ENCODE measurements at places on chromosomes 5 and 9.
A peak's percentile ranks its signal among the peaks of the same experiment; 100 is the strongest.

DNA sequence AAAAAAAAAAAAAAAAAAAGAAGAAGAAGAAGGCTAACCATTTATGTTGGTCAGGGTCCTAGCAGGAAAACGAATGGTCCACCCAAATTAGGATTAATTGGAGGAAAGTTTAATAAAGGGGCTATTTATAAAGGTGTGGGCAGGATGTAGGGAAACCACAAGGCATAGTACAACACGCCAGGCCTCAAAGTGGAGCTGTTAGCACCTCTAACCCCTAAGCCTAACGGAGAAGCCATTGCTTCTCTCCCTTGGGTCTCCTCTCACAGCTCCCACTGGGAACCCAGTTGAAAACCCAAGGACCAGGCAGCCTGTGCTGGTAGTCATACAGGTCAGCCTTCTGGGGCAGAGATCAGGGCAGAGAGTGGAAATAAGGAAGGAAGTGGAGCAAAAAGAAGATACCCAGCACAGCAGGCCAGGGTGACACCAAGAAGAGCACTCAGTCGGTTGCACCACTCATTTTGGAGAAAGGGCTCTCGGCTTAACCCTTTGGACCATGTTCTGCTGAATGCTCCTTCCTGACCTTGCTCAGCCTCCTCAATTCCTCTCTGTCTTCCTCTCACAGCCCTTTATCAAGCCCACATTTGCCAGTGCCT is 8.8 kb upstream of the GLIPR2 start:
- no peak for DNase-seq

DNA sequence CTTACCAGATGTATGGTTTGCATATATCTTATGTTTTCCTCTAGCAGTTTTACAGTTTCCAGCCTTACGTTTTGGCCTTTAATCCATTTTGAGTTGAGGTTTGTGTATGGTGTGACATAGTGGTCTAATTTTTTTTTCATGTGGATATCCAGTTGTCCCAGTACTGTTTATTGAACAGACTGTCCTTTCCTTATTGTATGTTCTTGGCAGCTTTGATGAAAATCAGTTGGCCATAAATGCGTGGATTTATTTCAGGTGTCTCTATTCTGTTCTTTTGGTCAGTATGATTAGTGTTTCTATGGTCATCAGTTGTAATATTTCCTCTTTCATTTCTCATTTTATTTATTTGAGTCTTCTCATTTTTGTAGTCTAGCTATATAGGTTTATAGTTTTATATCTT is 42.4 kb downstream of the SRFBP1 start:
- DNase-seq = no peak

DNA sequence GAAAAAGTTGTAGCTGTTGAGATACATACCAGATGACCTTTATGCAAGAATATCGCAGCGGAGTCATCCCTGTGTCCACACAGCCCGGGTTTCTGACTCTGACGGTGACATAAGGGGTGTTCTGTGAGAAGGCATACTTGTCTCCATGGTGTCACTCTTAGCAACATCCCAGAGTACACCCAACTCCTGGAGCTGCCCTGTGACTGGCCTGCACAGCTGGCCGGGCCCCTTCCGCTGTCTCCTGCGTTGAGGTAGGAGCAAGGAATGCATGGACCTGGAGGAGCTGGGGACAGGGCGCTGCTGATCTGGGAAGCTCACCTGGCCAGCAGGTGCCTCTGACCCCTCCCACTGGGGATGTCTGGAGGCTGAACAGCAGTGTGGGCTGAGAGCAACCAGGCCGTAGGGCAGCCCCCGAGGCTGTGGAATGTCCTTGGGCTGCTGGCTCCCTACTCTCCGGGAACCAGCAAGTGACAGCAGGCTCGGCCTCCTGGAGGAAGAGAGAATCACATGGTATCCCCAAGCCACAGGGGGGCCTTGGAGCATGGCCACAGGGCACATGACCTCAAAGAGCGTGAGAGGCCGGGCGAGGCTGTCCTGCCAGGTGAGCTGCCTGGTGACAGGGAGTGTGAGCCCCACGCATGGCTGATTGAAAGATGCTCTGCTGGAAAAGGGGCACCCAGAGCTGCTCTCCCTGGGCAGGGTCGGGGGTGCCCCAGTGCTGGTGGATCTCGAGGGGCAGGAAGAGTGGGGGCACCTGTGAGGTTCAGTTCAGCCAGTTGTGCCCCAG is 113.4 kb downstream of the MRPL36 start:
- no peak for DNase-seq

DNA sequence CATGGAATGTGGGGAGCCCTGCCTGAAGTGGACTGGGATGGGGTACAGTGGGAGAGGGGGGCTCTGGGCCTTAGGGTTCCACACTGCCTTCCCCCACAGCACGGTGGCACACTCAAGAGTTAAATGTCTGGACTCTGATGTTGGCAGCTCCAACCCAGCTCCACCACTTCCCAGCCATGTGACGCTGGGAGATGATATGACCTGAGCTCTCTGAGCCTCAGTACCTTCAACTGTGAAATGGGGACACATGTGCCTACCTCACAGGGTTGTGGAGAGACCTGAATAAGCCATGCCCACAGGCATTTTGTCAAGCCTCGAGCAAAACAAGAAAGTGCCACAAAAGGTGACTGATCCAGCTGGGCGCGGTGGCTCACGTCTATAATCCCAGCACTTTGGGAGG is 3.4 kb upstream of the PDGFRB start:
- DNase-seq = no peak

- no peak for DNase-seq
These were observed 85.0 kb downstream of the PRRT1B start for GRCh38 chr9:131630205-131630831.

- DNase-seq = no peak
These were observed 104.1 kb downstream of the TTLL11 start for GRCh38 chr9:121989010-121989409.

- no peak for DNase-seq
These were observed 109.7 kb downstream of the TRIO start for GRCh38 chr5:14252793-14253192.

DNA sequence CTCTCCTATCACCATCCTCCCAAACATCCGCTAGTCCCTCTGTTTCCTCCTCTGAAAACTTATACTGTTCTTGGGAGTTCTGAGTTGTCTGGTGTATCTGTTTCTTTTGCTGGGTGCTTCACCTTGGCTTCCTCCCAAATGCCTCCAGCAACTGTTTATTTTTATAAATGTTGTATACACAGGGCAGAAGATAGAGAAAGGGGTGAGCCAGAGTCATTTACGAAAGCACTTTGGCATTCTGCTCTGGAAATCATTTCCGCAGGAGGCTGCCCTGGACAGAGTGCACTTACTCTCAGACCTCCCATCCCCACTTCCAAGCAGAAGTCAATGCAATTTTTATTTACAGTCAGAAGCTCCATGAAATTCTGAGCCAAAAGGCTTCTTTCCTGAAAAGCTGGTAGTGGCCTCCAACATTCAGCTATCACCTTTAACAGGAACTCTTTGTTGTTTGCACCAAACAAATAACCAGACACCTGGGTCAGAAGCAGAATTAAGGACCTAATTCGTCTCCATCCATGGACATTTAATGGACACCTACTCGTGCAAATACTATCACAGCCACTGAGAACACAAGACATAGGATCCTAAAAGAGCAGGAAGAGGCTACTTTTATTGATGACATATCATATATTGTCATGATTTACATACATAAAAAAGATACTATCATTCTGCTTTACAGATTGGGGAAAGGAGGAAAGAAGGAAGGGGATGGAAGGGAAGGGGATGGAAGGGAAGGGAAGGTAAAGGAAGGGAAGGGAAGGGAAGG is 229.5 kb upstream of the PAPPA start:
- no peak for DNase-seq

- no peak for DNase-seq
These were observed 322 bp upstream of the SH3GL2 start for GRCh38 chr9:17578577-17578910.

- no peak for DNase-seq
These were observed 65.4 kb downstream of the CMYA5 start for GRCh38 chr5:79754865-79755555.

DNA sequence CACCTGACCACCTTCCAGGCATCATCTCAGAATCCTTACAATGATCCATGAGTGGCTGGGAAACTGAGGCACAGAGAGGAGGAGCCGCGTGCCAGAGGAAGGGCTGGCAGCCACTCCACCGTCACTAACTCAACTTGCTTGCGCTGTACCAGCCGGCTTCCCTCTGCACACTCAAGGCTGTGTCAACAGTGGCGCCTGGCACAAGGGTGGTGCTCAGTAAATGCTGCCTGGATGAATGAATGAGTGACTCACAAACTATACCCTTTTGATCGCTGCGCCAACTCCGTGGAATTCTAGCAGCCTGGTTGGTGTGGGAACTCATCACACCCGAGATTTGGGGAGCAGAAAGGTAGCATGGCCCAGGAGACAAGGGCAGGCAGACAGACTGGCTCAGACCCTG is 21.9 kb downstream of the PRRX2 start:
- no peak for DNase-seq

DNA sequence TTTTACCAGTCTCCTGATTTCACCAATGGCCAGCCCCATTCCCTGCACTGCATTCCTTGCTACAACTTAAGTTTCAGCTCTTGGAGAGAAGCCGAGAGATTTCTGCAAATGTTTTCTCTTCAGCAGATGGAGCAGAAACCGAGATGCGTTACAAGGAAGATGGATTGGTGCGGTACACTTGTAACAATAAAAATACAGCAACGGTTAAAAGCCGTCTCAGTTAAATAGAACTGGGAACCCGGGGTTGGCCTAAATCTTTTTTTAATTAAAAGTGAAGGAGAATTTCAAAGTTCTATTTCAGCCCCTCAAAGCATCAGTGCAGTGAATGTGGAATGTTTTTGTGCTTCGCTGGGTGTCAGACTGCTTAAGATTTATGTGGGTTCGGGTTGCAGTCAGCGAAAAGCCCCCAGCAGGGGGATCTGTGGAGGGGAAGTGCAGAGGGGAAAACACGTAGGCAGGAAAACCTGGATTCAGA is 19.8 kb downstream of the BRINP1 start:
- no peak for DNase-seq

DNA sequence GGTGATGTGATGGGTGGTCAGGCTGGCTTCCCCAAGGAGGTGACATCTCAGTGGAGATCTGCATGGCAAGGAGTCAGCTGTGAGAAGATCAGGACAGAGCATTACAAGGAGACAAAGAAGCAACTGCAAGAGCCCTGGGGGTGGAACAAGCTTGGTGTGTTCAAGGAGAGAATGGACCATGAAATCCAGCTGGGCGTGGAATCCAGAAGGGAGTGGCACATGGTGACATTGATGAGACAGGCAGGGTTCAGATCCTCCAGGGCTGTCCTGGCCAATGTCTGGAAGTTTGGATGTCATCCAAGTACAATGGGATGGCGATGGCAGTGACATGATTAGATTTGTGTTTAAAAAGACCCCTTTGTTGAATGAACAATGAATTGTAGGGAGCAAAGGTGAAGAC is 175.6 kb downstream of the MACROH2A1 start:
- DNase-seq = no peak

GRCh38 chr5:61943713-61944112 is 362.3 kb upstream of the KIF2A start:
- DNase-seq = no peak

GRCh38 chr9:17116400-17116837 is 18.4 kb upstream of the CNTLN start:
- DNase-seq = peak; percentile 64

DNA sequence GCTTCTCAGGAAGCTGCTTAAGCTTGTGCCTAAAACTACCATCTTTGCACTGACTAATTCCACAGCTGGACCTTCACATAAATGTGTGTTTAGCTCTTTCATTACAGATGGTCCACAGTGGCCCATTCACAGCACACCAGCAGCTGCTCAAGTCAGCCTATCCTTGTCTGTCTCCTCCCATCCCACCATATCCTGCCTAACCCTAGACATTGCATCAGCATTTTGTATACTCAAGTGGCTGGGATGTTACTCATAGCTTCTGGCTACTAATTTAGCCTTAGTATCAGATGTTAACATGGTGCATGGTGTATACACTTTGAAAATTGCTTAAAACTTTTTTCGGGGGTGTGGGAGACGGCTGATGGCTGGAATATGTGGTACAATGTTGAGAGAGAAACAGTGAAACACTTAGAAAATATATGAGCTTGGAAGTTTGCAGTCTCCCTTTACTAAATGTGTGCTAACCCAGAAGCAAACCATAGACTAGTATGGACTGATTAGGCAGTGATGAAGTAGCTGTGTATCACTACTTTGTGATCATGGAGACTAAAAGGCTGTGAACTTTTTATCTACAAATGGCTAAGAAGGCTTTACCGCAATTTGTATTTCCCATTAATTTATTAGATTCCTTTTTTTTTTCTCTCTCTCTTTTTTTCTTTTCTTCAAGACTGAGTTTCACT is 83.1 kb downstream of the JMY start:
- peak; percentile 48 for DNase-seq

DNA sequence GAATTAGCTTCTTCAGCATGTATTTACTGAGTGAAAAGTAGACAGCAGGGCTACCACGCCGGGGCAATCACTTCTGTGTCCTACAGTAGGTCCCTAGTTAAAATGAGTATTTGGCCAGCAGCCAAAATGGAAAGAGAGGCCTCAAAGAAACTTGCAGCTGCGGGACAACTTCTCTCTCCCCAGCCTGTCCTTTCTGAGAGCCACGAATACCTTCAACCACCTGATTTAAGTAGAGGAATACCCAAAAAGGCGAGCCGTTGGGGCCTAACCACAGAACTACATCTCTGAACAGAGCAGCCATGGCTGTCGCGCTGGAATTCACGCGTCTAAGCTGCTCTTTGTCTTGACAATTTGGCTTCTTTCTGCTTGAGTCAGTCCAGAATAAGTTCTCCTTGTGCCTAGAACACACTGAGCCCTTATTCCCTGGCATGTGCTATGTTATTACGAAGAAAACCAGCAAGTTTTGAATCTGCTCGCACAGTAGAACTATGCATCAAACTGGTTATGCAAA is 43.8 kb upstream of the GOLPH3 start:
- peak; percentile 45 for DNase-seq

DNA sequence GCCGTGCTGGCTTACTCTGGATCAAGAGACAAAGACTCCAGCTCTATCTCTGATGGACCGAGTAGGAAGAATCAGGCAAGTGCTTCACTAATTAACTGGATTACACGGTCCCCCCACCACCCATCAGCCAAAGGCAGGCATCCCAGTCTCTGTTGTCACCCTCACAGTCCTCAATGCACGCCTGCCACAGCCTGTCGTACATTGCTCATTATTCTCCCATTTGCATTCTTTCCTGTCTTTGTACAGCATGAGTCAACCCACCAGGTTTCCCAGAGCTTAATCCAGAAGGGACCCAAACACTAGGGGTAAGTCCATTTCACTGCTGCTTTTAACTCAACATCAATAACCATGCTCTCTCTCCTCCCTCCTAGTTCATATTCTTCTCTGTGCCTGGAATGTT is 44.4 kb downstream of the PCA3 start:
- DNase-seq = no peak

DNA sequence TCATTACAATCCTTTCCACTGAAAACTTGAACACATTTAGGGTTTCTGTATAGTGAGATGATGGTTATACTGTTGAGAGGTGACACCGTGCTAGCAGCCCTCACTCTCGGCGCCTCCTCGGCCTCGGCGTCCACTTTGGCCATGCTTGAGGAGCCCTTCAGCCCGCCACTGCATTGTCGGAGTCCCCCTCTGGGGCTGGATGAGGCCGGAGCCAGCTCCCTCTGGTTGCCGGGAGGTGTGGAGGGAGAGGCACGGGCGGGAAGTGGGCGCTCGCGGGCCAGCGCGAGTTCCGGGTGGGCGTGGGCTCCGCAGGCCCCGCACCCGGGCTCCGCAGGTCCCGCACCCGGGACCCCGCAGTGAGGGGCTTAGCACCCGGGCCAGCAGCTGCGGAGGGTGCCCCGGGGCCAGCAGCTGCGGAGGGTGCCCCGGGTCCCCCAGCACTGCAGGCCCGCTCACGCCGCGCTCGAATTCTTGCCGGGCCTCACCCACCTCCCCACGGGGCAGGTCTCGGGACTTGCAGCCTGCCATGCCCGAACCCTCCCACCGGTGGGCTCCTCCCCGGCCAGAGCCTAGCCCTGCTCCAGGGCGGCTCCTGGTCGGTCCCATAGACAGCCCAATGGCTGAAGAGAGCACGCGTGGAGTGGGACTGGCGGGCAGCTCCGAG is 145.9 kb upstream of the ZNF608 start:
- DNase-seq = no peak

Data from OCI-M1 (cell line).